Adrenal gland (tissue), 19 donors: ENCODE measurements at places on chromosomes 1 and 21. TPM values are rescaled to one million over a fixed set of nuclear protein-coding genes. Genes with fewer than 3 reads are reported as not detected.

SPOCD1 gene
- total RNA-seq: 0.19 TPM

GRCh38 chr1:1041092-1041523 lies 21.2 kb downstream of the AGRN start:
- peak overlapping the region; percentile 41 for H3K4me3 ChIP-seq
- peaks cover 8% of the 10 kb centered on the region for H3K4me1 ChIP-seq
- no peak overlapping the region for H3K27ac ChIP-seq

NUP210L gene
- total RNA-seq: not detected

HNRNPCL1 gene
- not detected for total RNA-seq

NHLH1 gene
- total RNA-seq: not detected

- DNase-seq: peak; percentile 47
- H3K4me1 ChIP-seq: peaks cover 5% of the 10 kb centered on the region
- no peak overlapping the region for H3K4me3 ChIP-seq
- no peaks in the 10 kb centered on the region for H3K36me3 ChIP-seq
These were observed 411.8 kb upstream of the PTBP2 start for GRCh38 chr1:96309783-96310182.

GRCh38 chr1:18632218-18632588 lies 1.6 kb downstream of the PAX7 start:
- H3K36me3 ChIP-seq: no peaks in the 10 kb centered on the region
- H3K27ac ChIP-seq: no peak overlapping the region
- no peak overlapping the region for H3K4me3 ChIP-seq
- DNase-seq: no peak
- peaks cover 78% of the 10 kb centered on the region for H3K27me3 ChIP-seq

ZNF691 gene
- 7.6 TPM for total RNA-seq

DNA sequence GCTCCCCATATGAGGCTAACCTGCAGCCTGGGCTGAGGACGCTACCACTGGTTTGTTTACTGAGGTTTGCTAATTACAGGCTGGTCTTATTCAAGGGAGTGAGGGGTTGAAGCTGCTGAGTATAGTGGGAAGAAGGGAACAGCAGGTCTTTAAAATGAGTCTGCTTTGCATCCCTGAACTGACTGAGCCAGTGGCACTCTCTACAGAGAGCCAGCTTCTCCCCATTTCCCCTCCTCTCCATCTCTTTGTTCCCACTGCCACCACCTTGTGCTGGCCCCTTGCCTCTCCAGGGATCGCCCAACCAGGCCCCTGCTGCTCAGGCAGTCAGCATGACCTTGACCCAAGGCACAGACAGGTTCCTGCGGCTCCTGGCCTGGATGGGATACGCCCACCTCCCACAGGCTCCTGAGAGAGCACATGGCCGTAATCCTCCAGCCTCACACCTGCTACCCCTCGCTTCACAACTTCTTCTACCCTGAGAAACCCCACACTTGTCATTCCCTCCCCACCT lies 45.0 kb downstream of the IER5 start:
- no peaks in the 10 kb centered on the region for H3K36me3 ChIP-seq
- H3K4me3 ChIP-seq: no peak overlapping the region
- H3K4me1 ChIP-seq: peaks cover 12% of the 10 kb centered on the region
- no peak for DNase-seq

DNA sequence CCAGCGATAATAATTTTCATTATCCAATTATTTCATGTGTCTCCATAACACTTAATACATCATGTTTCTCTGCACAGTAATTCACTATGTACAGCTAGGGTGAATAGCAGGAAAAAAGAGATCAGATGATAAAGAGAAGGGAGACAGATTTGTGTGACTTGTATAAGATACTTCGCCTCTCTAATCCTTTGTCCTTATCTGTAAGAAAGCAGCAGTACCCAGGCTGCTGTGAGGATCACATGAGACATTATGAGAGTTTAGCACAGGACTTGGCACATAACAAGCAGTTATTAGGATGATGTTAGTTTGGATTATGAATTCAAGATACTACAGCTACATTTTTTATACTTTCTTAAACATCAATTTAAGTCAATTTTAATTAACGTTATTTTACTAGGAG lies 6.3 kb downstream of the ERG start:
- H3K27ac ChIP-seq: no peak overlapping the region
- DNase-seq: no peak
- no peak overlapping the region for H3K4me3 ChIP-seq
- H3K36me3 ChIP-seq: no peaks in the 10 kb centered on the region

DNA sequence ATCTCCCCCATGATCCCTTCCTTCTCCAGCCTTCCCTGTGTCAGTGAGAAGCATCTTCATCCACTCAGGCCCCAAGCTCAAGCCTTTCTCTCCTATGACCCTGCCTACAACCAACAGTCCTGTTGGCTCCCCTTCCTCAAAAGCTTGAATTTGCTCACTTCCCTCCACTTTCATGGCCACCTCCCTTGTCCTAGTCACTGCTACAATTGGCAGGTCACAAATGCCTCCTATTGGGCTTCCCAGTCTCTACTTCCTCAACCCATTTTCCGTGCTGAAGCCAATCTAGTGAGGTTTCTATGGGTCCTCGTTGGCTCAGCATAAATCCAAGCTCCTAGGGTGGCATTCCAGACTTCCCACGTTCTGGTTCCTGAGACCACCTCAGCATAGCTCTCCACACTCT lies 40.2 kb upstream of the SLC6A9 start:
- no peak overlapping the region for H3K4me3 ChIP-seq
- no peak for DNase-seq
- H3K27ac ChIP-seq: no peak overlapping the region

- H3K36me3 ChIP-seq: no peaks in the 10 kb centered on the region
- no peak overlapping the region for H3K4me3 ChIP-seq
- no peaks in the 10 kb centered on the region for H3K4me1 ChIP-seq
- no peaks in the 10 kb centered on the region for H3K27me3 ChIP-seq
These were observed 172.7 kb downstream of the CRB1 start for GRCh38 chr1:197440715-197441114.

SH3BGR gene
- 15.7 TPM for total RNA-seq

BMP8B gene
- total RNA-seq: 3.0 TPM

- no peaks in the 10 kb centered on the region for H3K36me3 ChIP-seq
- no peak overlapping the region for H3K27ac ChIP-seq
- no peak overlapping the region for H3K4me3 ChIP-seq
- DNase-seq: peak; percentile 70
- H3K27me3 ChIP-seq: no peaks in the 10 kb centered on the region
These were observed 7.8 kb downstream of the CASZ1 start for GRCh38 chr1:10788592-10789006.

DNA sequence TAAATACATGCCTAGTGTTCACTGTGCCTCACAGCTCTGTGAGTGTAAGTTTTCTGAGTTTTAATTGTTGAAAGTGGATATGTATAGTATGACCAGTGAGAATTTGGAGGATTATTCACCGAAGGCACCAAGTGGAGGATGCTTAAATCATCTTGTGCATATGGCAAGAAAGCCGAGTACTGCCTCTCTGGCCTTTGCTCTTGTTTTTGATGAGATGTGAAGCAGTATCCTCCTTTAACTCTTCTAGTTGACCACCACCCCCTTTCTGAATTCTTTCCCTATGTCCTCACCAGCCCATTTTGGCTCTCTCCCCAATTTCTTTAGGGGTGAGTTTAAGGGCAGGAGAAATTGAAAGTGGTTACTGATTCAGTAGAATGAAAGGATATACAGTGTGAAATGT lies 130.4 kb downstream of the SYT2 start:
- no peak overlapping the region for H3K4me3 ChIP-seq
- H3K4me1 ChIP-seq: peaks cover 11% of the 10 kb centered on the region
- no peak overlapping the region for H3K27ac ChIP-seq

OLIG2 gene
- total RNA-seq: not detected

DNA sequence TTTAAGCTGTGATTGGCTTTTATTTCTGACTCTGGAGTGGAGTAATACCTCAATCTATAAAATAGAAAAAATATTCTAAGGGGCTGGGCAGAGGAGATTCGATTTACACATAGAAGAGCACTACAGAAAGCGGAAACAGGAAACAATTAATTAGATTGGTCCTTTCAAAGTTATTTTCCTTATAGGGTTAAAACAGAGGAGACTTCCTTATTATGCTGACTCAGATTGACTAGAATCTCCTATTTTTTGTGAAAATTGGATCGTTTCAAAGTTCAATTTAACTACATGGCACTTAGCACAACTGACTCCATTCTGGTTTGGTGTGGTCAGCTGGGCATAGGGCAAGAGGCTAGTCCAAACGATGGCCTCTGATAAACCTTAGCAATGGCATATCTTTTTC lies 48.3 kb upstream of the NCAM2 start:
- H3K36me3 ChIP-seq: no peaks in the 10 kb centered on the region
- peaks cover 5% of the 10 kb centered on the region for H3K27me3 ChIP-seq
- no peaks in the 10 kb centered on the region for H3K4me1 ChIP-seq
- H3K27ac ChIP-seq: no peak overlapping the region
- DNase-seq: no peak

CNKSR1 gene
- total RNA-seq: not detected

OR2M5 gene
- total RNA-seq: not detected

DNA sequence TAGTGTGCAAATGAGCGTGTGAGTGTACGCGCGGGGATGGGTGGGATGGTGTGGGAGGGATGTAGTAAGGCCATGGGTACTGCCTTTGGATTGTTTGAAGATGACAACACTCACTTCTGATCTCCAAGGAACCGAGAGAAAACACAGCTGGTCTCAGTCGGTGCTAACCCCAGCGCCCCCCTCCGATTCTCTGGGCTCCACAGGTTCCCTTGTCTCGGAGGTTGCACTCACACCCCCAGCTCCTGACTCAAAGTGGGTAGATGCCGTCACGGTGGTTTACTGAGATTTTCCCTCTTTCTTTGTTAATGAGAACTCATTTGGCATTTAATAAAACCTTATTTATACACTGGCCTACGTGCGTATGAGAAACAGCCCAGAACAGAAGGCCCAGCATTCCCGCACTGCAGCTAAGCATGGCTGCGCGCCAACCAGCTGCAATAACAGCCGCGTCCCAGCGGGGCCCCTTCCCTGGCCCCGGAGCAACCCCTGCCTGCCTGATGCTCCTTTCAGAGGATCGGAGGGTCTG lies 25.8 kb downstream of the ABCA4 start:
- H3K27ac ChIP-seq: peak overlapping the region; percentile 79
- peak; percentile 34 for DNase-seq
- H3K36me3 ChIP-seq: no peaks in the 10 kb centered on the region
- H3K4me3 ChIP-seq: no peak overlapping the region

GRCh38 chr1:88910401-88910800 lies 19.0 kb upstream of the GTF2B start:
- no peak overlapping the region for H3K4me3 ChIP-seq
- no peaks in the 10 kb centered on the region for H3K36me3 ChIP-seq
- H3K27me3 ChIP-seq: no peaks in the 10 kb centered on the region
- DNase-seq: no peak

DNA sequence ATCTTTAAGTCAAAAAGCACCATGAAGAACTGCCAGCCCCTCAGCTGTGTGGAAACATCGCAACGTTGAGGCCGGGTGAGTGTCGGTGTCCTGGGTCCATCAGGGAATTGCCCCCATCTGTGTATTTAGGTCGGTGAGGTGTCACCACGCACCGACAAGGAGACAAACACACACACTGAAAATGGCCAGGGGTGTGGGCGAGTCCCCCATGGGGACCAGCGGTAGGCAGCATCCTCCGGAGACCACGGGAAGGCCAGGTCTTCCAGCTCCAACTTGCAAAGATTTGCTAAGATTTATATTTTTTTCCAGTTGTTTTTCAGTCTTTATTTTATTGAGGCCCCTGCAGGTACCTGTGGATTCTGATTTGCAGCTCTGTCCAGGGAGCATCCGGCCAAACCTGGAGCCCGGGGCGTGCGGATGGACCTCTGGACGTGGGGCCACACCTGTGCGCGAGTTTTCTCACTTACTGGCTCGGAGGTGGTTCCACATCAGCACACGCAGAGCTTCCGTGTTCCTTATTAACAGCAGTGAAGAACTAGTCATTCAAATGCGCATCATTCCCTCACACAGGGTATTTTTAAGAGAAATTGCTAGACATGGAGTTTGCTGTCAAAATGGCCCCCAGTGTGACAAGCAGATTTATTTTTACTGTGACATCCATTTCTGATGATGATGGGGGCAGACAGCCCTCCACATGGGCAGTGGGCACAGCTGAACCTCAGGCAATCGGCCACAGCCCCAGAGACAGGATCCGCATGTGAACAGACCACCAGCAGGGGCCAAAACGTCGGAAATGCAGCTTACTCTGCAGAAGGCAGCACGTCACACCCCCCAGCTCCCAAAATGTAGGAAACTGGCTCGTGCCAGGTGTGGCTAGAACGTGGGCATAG lies 17.2 kb upstream of the SLC19A1 start:
- DNase-seq: peak; percentile 9
- no peaks in the 10 kb centered on the region for H3K27me3 ChIP-seq
- no peak overlapping the region for H3K27ac ChIP-seq
- no peak overlapping the region for H3K4me3 ChIP-seq

GRCh38 chr1:211885747-211886522 lies 55.4 kb upstream of the LPGAT1 start:
- H3K27ac ChIP-seq: no peak overlapping the region
- H3K4me3 ChIP-seq: no peak overlapping the region
- H3K4me1 ChIP-seq: no peaks in the 10 kb centered on the region
- no peaks in the 10 kb centered on the region for H3K27me3 ChIP-seq

- DNase-seq: peak; percentile 38
- no peaks in the 10 kb centered on the region for H3K36me3 ChIP-seq
- no peak overlapping the region for H3K27ac ChIP-seq
- no peaks in the 10 kb centered on the region for H3K4me1 ChIP-seq
These were observed 222.6 kb downstream of the PRDM2 start for GRCh38 chr1:13922466-13923110.

SHE gene
- 21.9 TPM for total RNA-seq

MSH4 gene
- total RNA-seq: 0.14 TPM

DNA sequence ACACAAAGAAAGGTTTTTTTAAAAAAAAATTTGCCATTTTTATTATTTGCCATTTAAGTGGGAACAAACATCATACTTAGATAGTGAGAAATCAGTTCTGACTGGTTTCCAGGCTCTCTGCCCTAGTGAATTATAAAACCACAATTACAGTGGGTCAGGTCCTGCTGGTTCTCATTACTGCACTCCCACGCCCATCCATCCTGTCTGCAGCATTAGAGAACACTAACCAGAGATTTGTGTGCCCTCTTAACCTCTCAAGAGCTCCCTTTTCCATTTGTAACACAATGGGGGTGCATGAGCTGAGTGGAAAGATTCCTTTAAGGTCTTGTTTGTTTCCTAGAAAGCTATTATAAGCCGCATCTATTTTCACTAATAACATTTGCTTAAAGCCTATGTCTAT lies 489.3 kb downstream of the AMY1C start:
- H3K36me3 ChIP-seq: no peaks in the 10 kb centered on the region
- no peak for DNase-seq
- H3K4me3 ChIP-seq: no peak overlapping the region

RO60 gene
- 60.7 TPM for total RNA-seq

SYCP1 gene
- total RNA-seq: not detected

DNA sequence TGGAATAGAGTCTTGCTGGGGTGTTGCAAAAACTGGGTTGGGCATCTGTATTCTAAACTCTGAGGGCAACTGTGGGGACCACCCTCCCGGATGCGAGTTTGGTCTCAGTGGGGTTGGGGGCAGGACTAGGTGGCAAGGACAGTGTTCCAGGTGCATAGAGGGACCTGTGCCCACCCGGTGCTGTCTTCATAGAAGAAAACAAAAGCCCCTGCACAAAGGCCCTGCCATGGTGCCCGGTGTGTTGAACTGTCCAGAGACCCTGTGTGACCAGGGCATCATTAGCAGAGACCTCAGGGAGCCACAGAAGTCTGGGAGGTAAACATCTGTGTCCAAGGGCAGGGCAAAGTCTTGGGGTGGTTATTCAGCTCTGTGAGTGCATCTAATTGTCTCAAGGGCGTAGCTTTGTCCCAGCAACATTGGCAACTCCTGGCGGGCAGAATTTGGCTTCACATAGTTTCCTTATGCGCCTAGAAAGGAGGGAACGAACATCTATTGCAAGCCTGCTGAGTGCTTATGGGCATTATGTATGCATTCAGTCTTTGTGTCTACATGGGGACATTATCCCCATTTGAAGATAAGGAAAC lies 72.2 kb upstream of the IFFO2 start:
- H3K4me3 ChIP-seq: no peak overlapping the region
- H3K36me3 ChIP-seq: no peaks in the 10 kb centered on the region
- DNase-seq: no peak
- no peak overlapping the region for H3K27ac ChIP-seq
- no peaks in the 10 kb centered on the region for H3K4me1 ChIP-seq
